Hepatic stellate cell (primary cell): ENCODE measurements at places on chromosomes 7 and 10.

- DNase-seq, result no peak
Observed at GRCh38 chr7:13829231-13829630, 160.2 kb downstream of the ETV1 start.

DNA sequence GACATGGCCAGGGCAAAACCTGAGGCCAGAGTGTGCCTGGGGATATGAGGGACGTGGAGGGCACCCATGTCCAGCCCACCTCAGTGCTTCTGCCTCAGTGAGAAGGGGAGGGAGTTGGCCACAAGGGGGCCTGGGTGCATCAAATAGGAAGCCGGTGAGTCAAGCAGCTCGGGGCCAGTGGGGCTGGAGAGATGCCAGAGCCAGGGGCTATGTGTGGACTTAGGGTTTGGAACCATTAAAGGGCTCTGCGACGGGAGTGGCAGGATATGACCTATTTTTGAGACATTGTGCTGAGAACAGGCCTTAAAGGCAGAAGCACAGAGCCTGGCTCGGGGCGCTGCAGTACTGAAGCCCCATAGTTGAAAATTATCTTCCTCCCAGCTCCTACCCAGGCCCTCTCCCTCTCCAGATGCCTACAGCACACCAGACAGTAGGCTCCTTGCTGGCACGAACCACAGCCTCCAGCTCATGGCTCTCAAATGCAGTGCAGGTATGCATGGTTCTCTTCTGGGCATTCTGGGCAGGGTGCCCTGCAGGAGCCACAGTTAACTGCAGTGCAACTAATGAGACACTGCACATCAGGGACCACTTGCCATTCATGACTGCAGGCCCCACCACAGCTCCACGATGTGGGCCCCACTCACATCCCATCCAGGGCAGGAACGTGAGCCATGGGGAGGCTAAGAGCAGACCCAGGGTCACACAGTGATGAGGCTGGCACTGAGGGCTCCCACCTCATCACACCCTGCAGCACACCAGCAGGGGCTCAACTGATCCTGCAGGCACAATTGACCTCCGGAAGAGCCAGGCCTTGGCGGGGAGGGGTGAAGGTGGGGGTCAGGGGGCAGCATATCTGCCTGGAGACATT is 7.2 kb upstream of the PGAM2 start:
- peak; percentile 91 for DNase-seq

DNA sequence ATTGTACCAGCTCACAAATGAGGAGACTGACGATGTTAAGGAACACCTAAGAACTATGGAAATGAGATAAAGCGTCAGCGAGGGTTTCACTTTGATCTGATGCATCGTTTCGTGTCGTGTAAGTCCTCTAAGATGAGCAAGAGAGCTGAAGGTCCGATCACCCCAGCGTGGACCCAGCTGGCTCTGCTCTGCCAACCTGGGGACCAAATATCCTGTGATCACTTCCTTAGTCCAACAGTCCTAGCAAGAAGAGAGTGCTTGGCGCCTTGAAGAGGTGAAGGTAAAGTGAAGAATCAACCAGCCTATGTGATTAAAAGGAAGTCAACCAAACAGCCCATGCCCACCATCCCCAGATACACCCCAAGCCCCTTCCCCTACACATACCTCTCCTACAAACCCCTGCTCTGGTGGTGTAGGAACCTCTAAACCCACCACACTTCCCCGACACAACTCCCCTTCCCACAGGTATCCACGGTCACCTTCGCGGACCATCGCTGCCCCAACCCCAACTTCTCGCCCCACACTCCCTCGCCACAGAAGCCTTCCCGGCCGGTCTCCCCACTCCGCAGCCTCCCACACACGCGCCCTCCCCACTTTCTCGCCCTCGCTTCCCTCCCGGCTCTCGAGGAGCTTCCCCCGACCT is 722 bp downstream of the UPF2 start:
- peak; percentile 20 for DNase-seq

GRCh38 chr7:153934629-153935028 is 117.6 kb upstream of the DPP6 start:
- DNase-seq, result no peak

GRCh38 chr7:128036226-128036940 is 5.1 kb upstream of the LRRC4 start:
- DNase-seq, result no peak

- DNase-seq, result no peak
Observed at GRCh38 chr7:76261329-76261728, 41.1 kb upstream of the HSPB1 start.

DNA sequence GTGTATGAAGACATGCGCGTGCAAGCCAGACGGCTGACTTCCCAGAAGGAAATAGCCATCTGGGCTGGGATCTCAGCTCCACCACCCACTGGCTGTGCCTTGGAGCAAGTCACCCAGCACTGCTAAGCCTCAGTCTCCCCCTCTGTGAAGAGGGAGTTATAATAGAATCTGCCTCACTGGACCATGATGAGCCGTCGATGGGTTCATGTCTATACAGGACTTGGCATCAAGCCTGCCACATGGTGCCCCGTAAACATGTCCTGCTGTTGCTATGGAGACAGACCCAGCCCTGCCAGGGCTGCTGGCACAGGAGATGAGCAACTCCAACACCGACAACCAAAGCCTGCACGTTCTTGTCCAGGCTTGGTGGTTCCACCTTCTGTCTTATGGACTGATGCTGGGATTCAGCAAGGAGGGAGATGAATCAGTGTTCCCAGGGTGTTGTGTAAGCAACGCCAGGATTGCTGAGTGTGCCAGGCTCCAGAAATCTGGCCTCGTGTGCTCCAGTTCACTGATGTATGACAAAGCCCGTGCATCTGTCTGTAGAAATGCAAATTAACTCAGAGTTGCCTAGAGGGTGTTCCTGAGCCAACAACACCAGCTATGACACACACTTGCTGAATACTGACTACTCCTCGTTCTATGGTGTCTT is 5.6 kb downstream of the GPR15LG start:
- DNase-seq, result no peak
